ENCODE measurements at places on chromosomes 6 and 20.
A peak's percentile ranks its signal among the peaks of the same experiment; 100 is the strongest.

GRCh38 chr6:93566285-93566684, 146.9 kb upstream of the EPHA7 start:
- no peak for DNase-seq

- no peak for DNase-seq
These were observed 685.5 kb upstream of the CITED2 start for GRCh38 chr6:140059947-140060346.

DNA sequence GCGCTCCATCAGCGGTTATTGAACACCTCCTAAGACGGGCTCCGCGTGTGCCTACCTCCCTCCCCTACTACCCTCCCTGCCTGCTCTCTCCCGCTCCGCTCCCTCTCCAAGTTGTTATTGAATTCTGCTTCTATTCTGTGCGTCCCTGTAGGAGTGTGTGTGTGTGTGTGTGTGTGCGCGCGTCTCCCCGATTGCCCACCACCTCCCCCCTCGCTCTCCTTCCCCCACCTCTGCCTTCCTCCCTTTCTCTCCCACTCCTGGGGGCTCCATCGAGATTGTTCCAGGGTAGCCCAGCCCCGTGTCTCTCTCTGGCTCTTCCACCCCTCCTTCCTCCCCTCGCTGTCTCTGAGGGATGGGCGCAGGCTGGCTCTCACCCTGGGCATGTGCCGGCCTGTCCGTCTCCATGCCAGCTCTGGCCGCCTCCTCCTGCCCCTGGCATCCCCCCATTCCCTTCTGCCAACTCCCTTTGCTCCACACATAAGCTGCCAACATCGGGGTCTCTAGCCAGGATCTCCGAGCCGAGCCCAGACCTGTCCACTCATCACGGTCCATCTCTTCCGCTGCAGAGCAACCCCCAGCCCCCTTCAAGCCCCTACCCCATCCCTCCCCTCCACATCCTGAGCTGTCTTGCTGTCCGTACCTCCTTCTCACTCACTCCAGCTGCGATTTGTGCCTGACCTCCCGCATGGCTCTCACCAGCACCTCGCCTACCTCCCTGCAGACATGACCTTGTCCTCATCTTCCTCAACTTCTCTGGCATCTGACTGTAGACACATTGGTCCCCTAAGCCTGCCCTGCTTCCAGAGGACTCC, 68.5 kb downstream of the SRC start:
- DNase-seq, result no peak

DNA sequence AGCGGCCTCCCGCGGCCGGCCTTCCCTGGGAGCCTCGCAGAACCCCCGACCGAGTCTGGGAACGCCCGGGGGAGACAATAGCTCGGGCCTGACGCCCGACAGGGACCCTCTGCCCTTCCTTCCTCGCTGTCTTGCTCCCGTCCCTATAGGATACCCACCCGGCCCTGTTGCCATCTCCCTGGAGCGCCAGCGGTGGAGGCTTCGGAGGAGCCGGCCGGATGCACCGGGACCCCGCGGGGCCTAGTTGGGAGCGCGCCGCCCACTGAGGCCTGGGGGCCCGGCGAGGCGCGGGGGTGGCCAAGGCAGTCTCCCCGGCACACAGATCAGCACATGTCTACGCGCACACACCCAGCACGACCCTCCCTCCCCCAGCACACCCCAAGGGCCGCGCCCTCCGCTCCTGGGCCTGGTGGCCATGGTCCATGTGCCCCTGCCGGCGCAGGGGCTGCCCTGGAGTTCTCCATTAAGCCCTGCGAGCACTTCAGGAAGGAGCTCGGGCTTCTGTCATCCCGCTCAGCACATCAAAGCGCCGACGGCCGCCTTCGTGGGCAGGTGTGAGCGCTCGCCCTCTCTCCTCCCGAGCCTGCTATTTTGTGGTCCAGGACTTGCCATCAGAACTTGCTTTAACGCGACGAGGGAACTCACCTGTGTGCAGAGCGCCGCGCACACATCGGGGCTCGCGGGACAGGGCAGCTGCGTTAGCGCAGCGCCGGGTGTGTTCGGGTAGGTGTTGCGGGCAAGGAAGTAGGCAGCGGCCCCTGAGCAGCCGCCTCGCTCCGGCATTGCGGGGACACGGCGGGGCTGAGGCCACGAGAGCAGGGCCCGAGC, 3.7 kb downstream of the FOXF2 start:
- DNase-seq, result no peak

DNA sequence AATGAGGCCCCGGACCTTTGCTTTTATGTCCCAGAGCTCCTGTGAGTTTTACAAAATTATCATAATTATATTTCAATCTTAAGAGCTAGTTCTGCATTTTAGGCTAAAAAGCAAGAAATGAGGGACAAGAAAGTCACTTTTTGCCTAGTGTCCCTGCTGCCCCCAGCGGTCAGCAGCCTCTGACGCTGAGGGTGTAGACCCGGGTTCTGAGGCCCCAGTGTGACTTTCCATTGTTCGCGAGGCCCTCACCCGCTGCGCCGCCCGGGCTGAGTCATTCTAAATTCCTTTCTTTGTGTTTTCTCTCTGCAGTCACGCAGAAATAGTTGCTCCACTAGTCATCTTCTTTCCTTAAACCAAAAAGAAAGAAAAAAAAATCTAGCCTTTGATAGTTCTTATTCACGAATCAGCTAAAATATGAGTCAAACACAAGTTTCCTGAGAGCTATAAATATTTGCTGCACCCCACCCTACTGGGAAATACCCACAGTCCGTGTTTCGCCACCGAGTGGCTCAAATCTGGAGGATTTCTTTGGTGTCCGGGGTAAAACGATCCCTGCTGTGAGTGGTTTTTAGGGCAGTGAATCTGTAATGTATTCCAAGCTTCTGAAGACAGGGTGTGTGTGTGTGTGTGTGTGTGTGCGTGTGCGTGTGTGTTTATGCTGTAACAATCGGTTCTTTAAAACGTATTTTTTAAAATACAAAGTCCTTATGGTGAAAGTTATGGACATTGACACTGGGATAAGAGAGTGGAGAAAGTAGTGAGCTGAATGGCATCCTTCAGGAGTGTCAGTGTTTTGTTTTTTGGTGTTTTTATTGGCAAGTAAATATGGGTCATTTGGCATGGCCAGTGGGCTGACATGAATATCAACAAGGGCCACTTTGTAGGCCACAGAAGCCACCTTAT, 59.7 kb upstream of the EEF1A1 start:
- DNase-seq, result peak; percentile 47

- no peak for DNase-seq
These were observed 848.5 kb upstream of the FLRT3 start for GRCh38 chr20:15185913-15186312.

- DNase-seq, result no peak
These were observed 145.4 kb downstream of the TTLL2 start for GRCh38 chr6:167470101-167470835.

GRCh38 chr6:14118091-14118439, 493 bp downstream of the CD83 start:
- no peak for DNase-seq

DNA sequence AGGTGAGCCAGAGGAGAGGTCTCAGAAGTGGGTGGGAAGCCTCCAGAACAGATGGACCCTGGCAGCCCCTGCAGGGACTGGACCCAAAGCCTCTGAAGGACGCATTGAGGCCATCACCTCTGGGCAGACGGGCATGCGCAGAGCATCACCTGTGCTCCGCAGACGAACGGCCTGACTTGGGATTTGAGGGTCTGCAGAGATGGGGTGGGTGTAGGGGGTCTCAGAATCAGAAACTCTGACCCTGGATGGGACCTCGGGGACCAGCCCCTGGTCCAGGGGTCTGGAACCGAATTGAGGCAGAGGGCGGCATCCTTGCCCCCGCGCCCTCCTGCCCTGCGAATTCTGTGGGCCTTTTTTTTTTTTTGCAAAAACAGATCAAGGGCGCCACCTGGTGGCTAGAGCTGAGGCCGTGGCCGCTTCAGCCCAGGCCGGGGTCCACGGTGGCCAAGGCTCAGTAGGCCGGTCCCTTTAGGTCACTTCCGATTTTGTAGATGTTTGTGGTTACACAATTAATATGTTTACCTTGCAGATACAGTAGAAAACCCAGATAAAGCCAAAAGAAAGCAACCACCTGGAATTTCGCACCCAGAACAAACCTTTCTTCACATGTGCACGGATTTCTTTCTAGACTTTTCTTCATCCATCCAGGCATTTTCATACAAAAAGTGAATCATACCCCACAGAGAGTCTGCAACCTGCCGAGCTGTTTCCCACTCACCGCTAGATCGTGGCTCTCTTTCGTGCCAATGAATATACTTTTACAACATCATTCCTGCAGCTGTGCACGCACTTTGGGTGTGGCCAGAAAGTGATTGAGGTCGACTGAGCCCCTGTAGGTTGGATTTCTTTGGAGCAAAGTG, 25.9 kb downstream of the ZBP1 start:
- DNase-seq, result peak; percentile 24

- no peak for DNase-seq
These were observed 19.9 kb downstream of the GLYATL3 start for GRCh38 chr6:49519660-49520059.

GRCh38 chr6:30618270-30618797, 694 bp downstream of the MRPS18B start:
- no peak for DNase-seq

Measured in activated T-helper 1 cell treated with Interleukin-2 at 50 U/mL for 16 hours (primary cell).